ENCODE measurements at places on chromosomes 5 and 9.

GRCh38 chr5:153425914-153426313, 64.6 kb upstream of the GRIA1 start:
- DNase-seq = peak; percentile 9

DNA sequence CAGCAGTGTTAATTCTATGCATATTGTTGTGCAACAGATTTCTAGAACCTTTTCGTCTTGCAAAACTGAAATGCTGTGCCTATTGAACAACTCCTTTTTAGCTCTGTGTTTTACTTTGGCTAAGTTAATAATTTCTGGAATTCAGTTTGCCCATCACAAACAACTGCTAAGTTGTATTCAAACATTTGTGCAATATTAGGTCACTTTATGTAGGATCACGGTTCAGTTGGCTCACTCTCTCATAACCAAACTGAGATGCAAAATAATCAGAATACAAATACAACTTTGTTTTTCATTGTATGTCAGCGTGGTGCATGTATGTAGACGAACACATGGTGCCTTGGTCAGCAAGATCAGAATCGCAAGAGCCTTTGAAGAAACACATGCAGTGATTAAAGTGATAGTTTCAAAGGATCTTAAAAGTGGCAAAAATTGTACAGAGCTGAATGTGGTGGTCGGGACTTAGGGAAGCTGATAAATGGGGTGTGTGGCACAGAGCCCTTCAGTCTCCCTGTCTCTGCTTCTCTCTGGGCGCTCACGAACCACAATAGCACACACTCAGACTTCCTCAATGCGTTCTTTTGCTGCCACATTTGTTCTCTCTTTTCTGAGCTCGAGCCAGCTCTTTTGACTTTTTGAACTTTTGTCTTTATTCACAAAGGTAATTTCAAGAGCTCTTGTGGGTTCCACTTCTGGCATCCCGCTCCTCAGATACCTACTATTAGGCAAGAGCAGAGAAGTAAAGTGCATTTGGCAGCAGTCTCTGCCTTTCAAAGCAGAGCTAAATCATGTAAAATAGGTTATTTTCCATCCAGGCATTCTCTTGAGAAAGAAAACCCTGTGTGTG, 112.4 kb upstream of the CTSL start:
- no peak for DNase-seq

DNA sequence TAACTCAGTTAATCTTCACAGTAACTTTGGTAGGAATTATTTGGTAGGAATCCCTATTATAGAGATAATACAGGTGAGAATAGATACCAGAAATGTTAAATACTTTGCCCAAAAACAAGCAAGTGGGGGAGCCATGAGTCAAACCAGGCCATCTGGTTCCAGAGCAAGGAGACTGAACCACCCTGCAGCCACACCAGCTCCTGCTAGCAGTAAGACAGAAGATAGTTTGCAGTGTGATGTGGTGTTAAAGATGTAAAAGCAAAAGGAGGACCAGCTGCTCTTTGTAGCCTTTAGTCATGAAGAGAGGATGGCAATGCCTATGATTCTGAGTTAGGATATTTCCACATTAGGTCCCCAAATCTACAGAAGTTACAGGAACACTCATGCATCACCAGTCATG, 101.4 kb downstream of the PRKACG start:
- no peak for DNase-seq

DNA sequence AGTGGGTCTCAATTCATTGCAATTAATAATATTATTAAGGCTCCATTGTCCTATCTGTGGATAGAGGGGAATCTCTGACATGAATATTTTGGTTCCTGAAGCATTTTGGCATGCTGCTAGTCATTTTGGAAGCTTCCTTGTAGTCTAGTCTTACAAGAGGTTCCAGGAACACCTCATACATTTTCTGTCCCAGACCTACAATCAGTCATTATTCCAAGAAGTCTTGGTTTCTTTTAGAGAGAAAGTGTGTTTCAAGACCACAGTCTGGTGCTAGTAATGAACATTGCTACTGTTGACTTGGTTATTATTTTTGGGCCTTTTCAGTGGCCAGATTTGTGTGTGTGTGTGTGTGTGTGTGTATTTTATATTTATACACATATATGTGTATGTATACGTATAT, 98.9 kb downstream of the ERCC6L2 start:
- no peak for DNase-seq

DNA sequence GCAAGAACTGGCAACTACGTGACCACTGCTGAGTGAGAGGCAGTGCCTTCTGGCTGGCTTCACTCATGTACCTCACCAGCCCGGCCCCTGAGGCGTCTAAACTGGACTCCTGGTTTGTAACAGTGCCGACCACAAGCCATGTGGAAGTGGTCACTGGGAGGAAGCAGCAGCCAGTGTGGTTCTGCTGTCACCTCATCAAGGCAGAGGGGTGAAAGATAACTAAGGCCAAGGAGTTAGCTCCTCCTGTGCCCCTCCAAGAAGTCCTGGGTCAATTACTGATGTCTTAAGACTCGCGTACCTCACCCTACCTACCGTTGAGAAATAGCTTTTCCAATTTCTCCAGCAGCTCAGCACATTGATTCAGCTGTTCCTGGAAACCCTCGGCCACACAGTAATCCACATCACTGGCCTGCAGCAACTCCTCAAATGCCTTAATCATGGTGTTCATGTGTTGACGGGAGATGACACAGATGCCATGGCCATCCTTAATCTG, 142.9 kb downstream of the CDK5RAP2 start:
- no peak for DNase-seq

- no peak for DNase-seq
Observed at GRCh38 chr5:111697881-111698757, 58.9 kb downstream of the NREP start.

- DNase-seq = no peak
Observed at GRCh38 chr5:42807722-42808447, 3.8 kb downstream of the SELENOP start.

GRCh38 chr5:150789943-150790611, 11.5 kb downstream of the SMIM3 start:
- DNase-seq = peak; percentile 88

- no peak for DNase-seq
Observed at GRCh38 chr5:77266291-77266690, 55.8 kb downstream of the PDE8B start.

DNA sequence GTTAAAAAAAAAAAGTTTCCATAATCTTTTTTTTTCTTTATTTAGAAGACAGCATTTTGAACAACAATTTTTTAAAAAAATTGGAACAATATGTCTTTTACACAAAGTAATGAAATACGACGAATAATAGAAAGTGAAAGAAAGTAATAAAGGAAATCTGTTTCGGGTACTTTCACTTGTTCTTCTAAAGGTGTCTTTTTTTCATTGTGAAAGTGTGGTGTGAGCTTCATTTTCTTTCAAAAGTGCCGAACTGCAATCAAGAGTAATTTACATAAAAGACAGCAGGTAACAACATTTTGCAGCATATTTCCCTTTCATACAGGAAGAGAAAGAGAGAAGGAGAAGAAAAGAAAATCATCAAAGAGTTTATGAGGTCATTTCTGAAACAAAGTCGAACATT, 159.7 kb upstream of the CDH12 start:
- no peak for DNase-seq

DNA sequence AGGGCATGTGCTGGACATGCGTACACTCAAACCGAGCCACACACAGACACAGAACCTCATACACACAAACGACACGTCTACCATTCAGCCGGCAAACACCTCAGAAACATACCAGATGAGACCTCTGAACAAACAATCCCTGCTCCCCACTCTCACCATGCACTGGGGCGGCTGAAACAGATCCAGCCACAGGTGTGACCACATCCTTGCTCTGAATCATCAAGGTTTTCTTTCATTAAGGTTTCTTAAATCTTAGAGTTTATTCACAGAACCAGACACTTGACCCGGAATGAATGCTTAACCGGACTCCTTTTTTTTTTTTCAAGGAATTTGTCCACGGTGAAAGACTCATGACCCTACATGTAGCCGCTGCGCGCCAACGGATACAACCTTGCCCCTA, 26.2 kb downstream of the TERT start:
- peak; percentile 57 for DNase-seq

DNA sequence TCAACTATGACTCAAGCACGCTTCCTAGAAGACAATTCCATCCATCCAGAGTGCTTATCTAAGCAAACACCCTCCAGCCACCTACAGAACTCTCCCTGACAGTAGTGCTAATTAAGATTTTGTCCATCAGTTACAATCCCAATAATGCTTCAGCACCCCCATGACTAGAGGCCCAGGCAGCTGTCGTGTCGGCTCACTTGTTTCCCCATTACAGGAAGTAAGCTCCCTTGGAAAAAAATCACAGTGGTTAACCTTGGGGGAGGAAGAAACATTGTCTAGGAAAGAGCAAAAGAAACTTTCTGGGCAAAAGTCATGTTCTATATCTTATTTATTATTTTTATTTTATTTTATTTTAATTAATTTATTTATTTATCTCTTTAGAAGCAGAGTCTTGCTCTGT, 108.8 kb upstream of the LPAR1 start:
- no peak for DNase-seq

DNA sequence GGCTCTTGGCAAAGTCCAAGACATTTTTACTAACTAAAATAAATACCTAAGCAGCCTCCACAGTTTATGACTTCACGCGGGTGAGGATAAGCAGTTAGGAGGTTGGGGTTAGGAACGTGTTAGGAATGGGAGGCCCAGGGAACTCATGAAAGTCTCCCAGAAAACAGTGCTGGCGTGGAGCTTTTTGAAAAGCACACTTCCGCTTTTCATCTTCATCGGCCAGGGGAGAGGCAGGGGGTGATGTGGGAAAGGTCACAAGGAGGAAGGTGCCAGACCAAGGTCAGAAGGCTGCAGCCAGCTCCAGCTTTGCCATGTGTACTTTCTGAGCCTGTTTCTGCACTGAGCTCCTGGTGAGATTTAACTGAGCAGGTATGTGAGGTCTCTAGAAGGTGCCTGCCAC, 149.0 kb downstream of the PHF2 start:
- DNase-seq = no peak

DNA sequence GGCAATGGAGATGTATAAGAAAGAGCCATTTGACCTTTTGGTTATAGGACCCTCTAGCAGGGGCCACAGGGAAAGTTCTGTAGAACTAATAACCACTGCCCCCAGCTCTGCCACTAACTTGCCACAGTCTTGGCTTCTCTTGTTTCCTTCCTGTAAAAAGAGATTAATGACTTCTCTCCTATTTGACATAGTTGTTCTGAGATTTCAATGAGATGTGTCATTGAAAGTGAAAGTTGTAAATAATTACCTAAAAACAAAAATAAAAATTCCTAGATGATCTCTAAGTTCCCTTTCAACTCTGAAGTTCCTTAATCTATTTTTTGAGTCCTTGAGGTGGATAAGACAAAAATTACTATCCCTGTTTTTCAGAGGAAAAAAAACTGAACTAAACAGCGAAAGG, 1.4 kb upstream of the KIF12 start:
- no peak for DNase-seq

GRCh38 chr5:102856389-102856777, 101.3 kb downstream of the PAM start:
- DNase-seq = no peak

DNA sequence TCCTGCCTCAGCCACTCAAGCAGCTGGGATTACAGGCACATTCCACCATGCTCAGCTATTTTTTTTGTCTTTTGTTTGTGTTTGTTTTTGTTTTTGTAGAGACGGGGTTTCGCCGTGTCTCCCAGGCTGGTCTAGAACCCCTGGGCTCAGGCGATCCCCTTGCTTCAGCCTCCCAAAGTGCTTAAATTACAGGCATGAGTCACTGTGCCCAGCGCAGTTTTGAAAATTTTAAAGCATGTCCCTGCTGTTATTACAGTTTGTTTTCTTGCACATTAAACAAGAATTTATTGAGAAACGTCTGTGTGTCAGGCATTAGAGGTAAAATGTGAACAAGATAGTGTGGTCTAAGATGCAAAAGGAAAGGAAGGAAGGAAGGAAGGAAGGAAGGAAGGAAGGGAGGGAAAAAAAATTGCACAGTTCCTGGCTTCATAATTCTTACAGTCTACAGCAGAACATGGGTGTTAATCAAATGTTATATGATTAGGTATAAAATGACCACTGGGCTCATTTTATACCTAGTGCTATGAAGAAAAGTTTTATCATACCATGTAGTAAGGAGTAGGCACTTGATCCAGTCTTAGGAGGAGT, 205.4 kb downstream of the SNX18 start:
- DNase-seq = no peak

GRCh38 chr9:134628354-134628736, 13.3 kb upstream of the COL5A1 start:
- DNase-seq = no peak

DNA sequence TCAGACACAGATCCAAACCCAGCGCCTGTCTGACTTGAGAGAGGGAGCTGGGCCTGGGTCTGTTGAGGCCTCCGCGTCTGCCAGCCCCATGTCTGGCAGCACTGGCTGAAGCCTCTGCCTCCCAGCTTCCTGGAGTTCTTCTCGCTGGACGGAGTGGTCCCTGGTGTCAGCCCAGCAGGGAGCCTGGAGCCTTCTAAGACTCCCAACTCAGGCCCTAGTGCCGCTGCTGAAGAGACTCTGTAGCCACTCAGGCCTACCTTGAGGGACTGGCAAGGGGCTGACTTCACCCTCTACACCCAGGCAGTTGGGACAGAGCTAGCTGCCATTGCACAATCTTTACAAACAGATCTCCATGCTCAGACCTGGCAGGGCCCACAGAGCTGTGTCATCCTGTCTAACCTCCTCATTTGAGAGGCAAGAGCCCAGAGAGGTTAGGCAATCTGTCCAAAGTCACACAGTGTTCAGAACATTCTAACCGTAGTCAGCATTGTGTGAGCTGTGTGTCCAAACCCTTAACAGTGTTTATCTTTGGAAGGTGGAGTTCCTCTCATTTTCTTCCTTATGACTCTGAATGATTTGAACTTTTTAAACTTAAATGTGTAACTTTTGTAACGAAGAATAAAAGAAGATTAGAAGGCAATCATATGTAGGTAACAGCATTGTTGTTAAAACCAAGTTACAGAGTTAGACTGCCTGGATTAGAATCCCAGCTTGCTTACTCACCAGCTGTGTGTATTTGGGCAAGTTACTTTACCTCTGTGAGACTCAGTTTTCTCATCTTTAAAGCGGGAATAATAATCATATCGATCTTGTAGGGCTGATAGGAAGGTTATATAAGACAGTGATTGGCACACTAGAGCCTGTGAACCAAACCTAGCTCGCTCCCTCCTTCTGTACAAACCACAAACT, 4.6 kb upstream of the DUSP1 start:
- DNase-seq = no peak

- no peak for DNase-seq
Observed at GRCh38 chr9:108760841-108761240, 94.9 kb downstream of the ACTL7B start.

DNA sequence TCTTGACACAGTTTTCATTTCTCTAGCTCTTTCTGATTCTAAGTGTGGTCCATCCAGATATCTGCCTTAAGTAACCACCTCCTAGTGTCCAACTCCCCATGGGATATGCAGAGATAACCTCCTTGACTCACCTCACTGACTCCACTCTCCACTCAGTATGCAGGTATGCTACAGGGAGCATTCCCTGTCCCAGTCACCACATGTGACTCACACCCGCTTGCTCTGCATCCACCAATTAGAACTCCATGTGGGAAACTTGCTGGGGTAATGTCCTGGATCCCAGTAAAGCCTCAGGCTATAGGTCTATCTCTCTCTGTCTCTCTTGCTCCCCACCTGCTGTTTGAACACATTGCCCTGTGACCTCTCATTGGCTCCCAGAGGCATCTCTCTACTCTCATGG, 563.9 kb downstream of the HTR1A start:
- no peak for DNase-seq

- no peak for DNase-seq
Observed at GRCh38 chr9:116336133-116336862, 182.7 kb downstream of the PAPPA start.

- no peak for DNase-seq
Observed at GRCh38 chr9:3951161-3951665, 348.7 kb downstream of the GLIS3 start.

GRCh38 chr5:111950660-111951059, 193.7 kb upstream of the NREP start:
- DNase-seq = no peak

Measured in activated CD4-positive, alpha-beta memory T cell treated with anti-CD3 and anti-CD28 coated beads for 36 hours (primary cell).